ENCODE measurements at places on chromosomes 6 and 20. TPM values are rescaled to one million over a fixed set of nuclear protein-coding genes. Genes with fewer than 3 reads are reported as not detected.

Gene SNAP91
- total RNA-seq: not detected

Gene SIGLEC1
- not detected for total RNA-seq

Gene PTPN1
- total RNA-seq: 73.9 TPM

Gene PRICKLE4
- total RNA-seq: not detected

Gene VIP
- total RNA-seq: not detected

Gene BMP6
- total RNA-seq: not detected

Gene MTG2
- total RNA-seq: 33.4 TPM

Gene BPIFB4
- total RNA-seq: not detected

Gene CRISP3
- not detected for total RNA-seq

Gene MARCKS
- total RNA-seq: 0.11 TPM

Gene MUC22
- total RNA-seq: not detected

Gene ZNFX1
- total RNA-seq: 61.7 TPM

Gene FERMT1
- 0.75 TPM for total RNA-seq

Gene OPRM1
- not detected for total RNA-seq

Gene GNAS-AS1
- 1.4 TPM for total RNA-seq

Gene ABHD16B
- not detected for total RNA-seq

Gene CRISP2
- not detected for total RNA-seq

Gene FRS3
- total RNA-seq: 6.1 TPM

Gene RIPOR3
- total RNA-seq: not detected

Gene GTSF1L
- 0.23 TPM for total RNA-seq

Gene CST1
- not detected for total RNA-seq

Gene MMP24
- not detected for total RNA-seq

Gene BMP7
- total RNA-seq: not detected

Gene WRNIP1
- 45.2 TPM for total RNA-seq

Gene PTK6
- 1.2 TPM for total RNA-seq

Gene SYCP2L
- total RNA-seq: 0.36 TPM

Gene MPIG6B
- total RNA-seq: not detected

Gene DTD1
- 28.0 TPM for total RNA-seq

Gene OOEP
- 0.84 TPM for total RNA-seq

Gene TCP11
- total RNA-seq: not detected

Gene TCF21
- not detected for total RNA-seq

Measured in T-helper 2 cell treated with Interferon-gamma antibody and Interleukin-4, amounts not matched to agents 100 ng/mL and 5 ng/mL, for 36 hours (primary cell).